Suppressor macrophage (primary cell): ENCODE measurements at places on chromosomes 12 and 14.

- no peak for DNase-seq
Measured at GRCh38 chr14:74405663-74406062, 20.3 kb downstream of the SYNDIG1L start.

GRCh38 chr14:58815161-58815701, 177.5 kb downstream of the DACT1 start:
- no peak for DNase-seq

DNA sequence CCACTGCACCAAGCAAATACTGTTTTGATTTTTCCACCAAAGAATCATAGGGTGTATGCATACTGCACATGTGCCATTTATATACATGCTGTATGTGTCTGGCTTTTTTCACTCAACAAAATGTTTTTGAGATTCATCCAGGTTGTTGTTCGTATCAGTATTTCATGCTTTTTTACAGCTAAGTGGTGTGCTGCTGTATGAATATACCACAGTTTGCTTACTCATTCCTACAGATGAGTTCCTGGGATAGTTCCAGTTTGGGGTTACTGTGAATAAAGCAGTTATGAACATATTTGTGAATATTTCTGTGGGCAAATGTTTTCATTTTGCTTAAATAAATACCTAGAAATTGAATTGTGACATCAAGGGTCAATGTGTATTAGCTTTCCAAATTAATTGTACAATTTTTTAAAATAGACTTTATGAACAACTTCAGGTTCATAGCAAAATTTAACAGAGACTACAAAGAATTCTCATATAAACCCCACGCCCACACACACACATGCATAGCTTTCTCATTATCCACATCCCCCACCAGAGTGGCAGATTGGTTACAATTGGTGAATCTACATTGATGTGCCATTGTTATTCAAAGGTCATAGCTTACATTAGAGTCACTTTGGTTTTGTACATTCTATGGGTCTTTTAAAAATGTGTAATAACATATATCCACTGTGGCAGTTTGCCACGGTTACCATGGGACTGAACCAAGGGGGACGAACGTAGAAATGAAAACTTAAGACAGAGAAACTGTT, 6.9 kb upstream of the KRT6A start:
- DNase-seq, result no peak

GRCh38 chr14:103729496-103730448, 14.2 kb downstream of the ZFYVE21 start:
- no peak for DNase-seq

- DNase-seq, result no peak
Measured at GRCh38 chr14:91770185-91770584, 38.3 kb upstream of the CATSPERB start.

- no peak for DNase-seq
Measured at GRCh38 chr12:131575371-131575770, 135.5 kb upstream of the SFSWAP start.

DNA sequence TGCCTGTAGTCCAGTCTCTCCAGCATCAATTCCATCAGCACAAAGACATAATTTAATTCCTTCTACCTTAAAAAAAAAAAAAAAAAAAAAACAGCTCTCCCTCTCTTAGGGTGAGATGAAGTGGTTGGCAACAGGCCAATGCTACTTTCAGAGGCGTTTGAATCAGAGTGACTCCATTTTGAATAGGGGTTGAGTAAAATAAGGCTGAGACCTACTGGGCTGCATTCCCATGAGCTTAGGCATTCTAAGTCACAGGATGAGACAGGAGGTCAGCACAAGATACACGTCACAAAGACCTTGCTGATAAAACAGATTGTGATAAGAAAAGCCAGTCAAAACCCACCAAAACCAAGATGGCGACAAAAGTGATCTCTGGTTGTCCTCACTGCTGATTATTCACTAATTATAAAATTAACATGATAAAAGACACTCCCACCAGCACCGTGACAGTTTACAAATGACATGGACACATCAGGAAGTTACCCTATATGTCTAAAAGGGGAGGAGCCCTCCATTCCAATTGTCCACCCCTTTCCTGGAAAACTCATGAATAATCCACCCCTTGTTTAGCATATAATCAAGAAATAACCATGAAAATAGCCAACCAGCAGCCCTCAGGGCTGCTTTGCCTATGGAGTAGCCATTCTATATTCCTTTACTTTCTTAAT, 6.9 kb upstream of the TCL1B start:
- no peak for DNase-seq

GRCh38 chr12:47394070-47394469, 311.8 kb downstream of the RPAP3 start:
- DNase-seq, result no peak

DNA sequence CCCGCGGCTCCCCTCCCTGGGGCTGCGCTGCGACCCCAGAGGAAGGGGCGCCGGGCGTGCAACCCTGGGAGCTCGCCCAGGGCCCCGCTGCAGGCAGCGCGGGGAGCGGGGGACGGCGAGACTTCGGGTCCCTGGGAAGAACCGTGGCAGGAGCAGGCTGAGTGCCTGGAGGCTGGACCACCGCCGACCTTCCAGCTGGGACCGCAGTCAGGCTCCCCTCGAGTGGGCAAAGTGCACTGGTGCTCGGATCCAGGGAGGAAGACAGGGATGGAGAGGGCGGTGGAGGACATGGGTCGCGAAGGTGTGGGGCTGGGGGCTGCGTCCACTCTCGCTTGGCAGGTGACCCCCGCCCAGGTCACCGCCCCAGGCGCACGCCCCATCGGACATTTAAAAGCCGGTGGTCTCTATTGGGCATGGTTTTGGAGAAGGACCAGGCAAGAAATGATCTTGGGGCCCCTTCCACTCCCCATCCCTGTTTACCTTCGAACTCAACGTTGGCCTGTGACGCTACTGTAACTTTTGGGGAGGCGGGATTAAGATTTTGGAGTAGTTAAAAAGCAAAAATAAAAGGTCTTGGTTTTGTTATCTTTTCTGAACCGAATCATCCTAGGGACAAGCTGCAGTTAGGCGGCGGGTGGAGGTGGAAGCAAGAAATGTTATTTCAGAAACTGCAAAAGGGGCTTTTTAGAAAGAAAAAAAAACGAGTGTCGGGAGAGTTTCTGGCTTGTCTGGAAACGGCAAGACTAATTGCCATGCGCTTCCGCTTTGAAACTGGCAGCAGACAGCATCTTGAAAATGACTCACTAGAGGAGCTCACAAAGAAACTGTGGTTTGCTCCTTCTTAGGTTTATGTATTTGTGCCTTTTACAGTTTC, 1.0 kb downstream of the ELK3 start:
- peak; percentile 88 for DNase-seq

GRCh38 chr12:57270966-57271470, 20.0 kb upstream of the STAC3 start:
- DNase-seq, result no peak

GRCh38 chr12:89236748-89237383, 115.4 kb downstream of the DUSP6 start:
- DNase-seq, result no peak

DNA sequence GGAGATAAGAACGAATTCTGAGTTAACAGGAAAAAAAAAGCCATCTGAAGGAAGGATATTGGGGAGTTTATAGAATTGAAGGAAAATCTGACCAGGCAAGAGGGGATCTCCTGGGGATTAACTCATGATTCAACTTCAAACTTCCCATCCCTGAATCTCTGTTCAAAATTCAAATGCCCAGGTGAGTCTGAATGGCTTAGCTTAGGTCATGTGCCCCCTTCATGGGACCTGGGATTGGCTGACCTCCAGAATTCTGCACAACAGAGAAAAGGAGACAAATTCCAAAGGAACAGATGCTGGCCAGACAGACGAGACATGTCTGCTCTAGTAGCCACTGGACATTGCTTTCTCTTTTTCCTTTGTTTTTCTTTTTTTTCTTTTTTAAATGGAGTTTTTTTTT, 26.2 kb upstream of the TMED10 start:
- DNase-seq, result no peak

- peak; percentile 37 for DNase-seq
Measured at GRCh38 chr14:100677554-100678468, 48.9 kb upstream of the DLK1 start.

GRCh38 chr14:94081386-94081820, 293 bp downstream of the IFI27L1 start:
- no peak for DNase-seq
